CD4-positive, alpha-beta T cell treated with Interleukin-4 for 4 hours (primary cell): ENCODE measurements at places on chromosomes 5 and 9.

- no peak for DNase-seq
Measured at GRCh38 chr9:35891646-35892045, 14.4 kb upstream of the HRCT1 start.

DNA sequence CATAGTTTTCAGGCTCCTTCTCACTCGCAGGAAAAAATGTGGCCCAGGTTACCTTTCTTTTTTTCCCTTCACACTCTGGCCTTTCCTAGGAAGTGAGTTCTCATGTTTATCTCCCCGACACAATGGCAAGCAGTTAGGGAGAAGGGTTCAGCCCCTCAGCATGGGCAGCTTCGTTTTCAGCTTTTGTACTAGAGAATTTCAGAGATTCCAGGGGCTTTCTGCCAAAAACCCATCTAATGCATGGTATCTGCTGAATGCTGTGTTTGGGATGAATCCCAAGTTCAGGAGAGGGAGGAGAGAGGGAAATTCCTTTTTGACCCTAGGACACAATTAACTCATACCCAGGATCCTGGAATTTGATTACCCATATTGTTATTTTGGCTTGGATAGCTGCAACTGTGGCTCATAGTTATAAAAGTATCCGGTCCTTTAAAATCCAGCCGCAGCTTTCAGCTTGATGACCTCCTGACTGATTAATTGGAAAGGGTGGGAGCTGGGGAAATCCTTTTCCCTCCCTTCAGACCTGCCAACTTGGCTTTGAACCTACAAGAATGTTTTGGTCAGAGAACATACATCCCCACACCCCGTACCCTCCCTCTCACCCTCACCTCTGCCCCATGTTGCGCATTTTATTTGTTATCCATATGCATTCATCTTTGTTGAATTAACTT is 78.4 kb downstream of the TMEM252 start:
- no peak for DNase-seq

DNA sequence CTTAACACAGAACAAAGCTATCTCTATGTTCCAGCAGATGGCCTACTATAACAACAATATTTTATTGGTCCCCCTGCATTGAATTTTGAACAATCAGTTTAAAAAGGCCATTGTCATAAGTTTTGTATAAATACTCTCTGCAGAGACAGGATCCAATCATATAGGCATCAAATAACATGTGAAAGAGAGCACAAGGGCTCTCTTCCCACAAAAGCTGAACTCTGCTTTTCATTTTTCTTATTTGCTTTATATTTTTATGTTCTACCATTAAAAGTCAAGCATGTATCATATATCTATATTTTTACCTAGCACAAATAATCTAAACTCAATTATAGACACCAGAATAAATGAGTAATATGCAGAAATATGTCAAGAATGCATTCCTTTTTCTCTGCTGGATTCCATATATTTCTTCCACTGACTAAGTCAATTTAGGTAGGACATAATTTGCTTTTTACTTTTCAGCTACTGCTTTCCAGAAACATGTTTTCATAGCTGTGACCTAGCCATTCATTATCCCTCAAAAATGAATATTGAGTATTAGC is 143.6 kb downstream of the CDH9 start:
- DNase-seq: no peak

DNA sequence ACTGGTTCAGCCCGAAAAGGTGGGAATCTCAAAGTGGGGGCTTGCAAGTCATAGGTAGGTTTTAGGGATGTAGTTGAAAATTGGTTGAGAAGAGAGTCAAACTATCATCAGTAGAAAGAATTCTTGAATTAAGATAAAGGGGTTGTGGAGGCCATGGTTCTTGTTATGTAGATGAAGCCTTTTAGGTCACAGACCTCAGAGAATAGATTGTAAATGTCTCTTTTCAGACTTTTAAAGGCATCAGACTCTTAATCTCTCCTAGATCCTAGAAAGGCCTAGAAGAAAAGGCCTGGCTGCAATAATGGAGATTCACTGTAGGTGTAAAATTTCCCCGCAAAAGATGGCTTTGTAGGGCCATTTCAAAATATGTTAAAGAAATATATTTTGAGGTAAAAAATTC is 96.4 kb downstream of the PSAT1 start:
- DNase-seq: no peak

GRCh38 chr9:111919875-111920274 is 23.3 kb downstream of the UGCG start:
- DNase-seq: no peak

DNA sequence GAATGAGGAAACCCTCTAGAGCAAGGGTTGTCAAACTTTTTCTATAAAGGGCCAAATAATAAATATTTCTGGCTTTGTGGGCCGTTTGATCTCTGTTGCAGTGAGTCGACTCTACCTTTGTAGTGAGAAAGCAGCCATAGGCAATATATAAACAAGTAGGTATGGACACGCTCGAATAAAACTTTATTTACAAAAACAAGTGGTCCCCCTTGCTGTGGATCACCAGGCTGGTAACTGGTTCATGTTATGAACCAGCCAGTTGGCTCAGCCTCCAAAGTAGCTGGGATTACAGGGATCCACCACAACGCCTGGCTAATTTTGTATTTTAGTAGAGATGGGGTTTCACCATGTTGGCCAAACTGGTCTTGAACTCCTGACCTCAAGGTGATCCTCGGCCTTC is 118.5 kb downstream of the GPBP1 start:
- DNase-seq: no peak
